Activated effector memory CD4-positive, alpha-beta T cell treated with Interleukin-2 at 50 U/mL for 16 hours (primary cell): ENCODE measurements at places on chromosomes 1 and 21.

DNA sequence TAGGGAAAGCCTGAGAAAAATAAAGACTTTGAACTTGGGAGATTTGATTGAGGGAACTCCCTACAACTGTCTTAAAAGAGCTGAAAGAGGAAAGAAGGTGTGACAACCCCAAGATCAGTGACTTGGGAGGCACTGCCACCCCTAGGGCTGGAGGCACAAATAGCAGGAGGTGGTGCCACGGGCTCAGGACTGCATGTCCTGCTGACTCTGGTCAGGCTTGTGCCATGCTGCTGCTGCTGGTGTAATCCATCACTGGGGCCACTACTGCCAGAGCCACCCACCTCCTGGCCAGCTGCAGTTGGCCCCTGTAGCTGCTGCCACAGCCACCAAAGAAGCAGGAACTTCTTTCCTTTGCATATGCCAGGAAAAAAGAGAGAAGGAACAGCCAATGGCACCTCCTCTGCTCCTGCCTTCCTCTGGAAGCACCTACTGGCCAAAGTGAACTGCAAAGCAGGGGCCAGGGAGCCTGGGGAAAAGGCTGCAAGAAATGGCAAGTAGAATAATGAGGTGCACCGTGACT is 730.3 kb downstream of the PTPRU start:
- DNase-seq = no peak

DNA sequence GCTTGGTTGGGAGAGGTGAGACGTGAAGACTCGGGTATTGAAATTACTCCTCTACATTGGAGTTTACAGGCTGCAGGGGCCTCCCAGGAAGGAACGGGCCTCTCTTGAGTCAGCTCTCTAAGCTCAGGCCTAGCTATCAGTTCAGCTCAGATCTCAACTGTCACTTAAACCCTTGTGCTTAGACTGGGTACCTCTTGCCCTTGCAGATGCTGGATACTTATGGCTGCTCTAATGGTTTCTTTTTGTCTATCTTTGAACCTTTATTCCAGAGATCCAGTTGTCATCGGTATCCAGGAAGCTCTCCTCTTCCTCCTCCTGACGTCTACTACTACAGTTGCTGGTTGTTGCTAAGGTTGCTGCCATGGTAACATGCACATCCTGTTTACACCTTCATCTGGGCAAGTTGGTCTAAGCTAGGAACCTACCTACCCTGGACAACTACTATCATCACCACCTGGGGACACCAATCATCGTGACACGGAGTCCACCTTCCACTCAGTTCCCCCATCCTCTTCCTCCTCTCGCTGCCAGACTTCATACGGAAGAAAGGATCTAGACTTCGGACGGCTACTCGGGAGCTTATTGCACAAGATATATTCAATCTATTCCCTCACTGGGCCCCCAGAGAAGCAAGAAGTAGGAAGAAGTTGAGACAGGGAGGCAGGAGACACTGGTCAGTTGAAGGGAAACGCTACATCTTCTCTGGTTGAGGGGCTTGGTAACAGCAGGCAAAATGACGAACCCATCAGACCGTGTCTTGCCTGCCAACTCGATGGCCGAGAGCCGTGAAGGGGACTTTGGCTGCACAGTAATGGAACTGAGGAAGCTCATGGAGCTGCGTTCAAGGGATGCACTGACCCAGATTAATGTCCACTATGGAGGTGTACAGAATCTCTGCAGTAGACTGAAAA is 56.1 kb downstream of the ATP2B4 start:
- peak; percentile 34 for DNase-seq

- no peak for DNase-seq
Measured at GRCh38 chr1:105137543-105138457, 1388.1 kb downstream of the AMY1C start.

GRCh38 chr1:25765136-25765922 is 34.7 kb upstream of the SELENON start:
- no peak for DNase-seq

GRCh38 chr1:6358757-6359201 is 34.8 kb downstream of the ACOT7 start:
- DNase-seq = peak; percentile 27

- peak; percentile 53 for DNase-seq
Measured at GRCh38 chr1:40476924-40477677, at the start of gene ZFP69. ZFP69 (plus strand) TSS chr1:40477290; CDS start chr1:40479362, 2,072 bp downstream.

GRCh38 chr1:35461966-35462651 is 95.1 kb downstream of the KIAA0319L start:
- DNase-seq = no peak

DNA sequence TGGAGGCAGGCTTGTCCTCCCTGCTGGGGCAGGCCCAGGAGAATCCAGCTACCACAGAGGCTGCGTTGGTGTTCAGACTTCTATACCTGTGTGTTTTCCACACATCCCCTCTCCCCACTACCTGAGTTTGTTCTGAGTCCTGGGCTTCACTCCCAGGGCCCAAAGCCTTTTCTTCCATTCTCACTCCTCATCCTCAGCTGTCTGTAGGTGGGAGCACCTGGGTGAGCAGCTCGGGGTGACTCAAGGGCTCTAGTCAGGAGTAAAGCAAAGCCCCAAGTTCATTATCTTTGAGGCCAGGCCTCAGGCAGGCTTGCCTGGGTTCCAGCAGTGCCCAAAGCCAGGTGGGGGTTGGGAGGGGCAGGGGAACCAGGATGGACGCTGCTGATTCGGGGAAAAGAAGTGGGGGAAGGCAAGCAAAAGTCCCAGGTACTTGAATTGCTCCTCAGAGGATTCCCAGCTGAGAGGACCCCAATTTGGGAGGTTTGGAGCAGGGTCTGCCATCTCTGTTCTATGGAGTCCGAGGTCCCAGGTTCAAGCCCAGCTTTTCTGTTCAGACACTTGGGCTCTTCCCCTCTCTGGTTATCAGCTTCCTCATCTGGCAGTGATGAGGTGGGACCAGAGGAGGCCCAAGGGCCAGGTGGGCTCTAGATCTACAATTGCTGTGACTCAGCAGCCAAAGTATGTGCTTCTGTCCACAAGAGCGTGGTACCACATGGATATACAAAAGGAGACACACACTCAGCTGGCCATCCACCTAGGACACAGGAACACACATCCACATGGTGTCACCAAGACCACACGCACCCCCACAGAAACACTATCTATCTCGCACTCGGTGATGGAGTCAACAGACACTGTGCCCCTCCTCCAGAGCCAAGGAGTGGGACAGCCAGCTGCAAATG is 5.8 kb upstream of the PTPN7 start:
- no peak for DNase-seq

GRCh38 chr1:10877894-10878293 is 81.4 kb upstream of the CASZ1 start:
- DNase-seq = no peak

DNA sequence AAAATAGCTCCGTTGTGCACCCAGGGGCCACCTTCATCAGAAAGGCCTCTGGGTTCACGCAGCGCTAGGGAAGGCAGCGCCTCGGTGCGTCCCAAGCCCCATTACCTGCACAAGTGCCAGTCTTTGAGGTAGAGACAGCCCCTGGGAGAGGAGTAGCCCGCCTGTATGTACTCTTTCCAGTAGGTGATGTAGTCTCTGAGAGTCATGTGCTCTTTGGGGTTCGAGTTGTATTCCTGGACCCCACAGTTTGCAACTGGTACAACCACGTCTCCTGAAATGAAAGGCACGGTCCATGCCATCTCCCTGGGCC is 601 bp downstream of the JMJD4 start:
- DNase-seq = no peak

DNA sequence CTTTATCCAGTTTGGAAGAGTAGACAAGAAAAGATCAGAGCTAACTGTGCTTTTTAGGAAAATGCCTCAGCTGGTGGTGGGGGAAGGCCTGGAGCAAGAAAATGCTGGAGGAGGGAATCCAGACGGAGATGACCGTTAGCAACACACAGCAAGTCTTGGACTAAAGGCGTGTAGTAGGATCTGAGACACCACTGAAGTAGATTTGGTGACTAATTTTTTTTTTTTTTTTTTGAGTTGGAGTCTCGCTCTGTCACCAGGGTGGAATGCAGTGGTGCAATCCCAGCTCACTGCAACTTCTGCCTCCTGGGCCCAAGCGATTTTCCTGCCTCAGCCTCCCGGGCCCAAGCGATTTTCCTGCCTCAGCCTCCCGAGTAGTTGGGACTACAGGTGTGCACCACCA is 41.2 kb downstream of the LPAR3 start:
- no peak for DNase-seq

GRCh38 chr1:228226141-228226874 is 18.5 kb downstream of the OBSCN start:
- no peak for DNase-seq

DNA sequence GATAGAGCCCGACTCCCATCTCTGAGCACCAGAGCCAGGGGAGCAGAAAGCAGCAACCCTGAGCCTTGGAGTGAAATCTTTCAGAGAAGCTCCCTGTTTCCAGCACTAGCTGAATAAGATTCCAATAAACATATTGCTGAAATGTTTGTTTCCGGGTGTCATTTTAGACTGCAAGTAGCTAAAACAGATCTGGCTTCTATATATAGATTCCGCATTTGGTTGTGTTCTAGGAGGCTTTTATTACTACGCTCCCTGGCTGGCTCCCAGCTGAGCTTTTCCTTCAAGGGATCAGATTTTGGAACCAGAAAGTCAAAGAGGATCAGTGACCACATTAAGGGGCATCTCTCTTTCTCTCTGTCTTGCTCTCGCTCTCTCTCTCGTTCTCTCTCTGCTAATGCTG is 88.2 kb downstream of the PAPPA2 start:
- DNase-seq = no peak

DNA sequence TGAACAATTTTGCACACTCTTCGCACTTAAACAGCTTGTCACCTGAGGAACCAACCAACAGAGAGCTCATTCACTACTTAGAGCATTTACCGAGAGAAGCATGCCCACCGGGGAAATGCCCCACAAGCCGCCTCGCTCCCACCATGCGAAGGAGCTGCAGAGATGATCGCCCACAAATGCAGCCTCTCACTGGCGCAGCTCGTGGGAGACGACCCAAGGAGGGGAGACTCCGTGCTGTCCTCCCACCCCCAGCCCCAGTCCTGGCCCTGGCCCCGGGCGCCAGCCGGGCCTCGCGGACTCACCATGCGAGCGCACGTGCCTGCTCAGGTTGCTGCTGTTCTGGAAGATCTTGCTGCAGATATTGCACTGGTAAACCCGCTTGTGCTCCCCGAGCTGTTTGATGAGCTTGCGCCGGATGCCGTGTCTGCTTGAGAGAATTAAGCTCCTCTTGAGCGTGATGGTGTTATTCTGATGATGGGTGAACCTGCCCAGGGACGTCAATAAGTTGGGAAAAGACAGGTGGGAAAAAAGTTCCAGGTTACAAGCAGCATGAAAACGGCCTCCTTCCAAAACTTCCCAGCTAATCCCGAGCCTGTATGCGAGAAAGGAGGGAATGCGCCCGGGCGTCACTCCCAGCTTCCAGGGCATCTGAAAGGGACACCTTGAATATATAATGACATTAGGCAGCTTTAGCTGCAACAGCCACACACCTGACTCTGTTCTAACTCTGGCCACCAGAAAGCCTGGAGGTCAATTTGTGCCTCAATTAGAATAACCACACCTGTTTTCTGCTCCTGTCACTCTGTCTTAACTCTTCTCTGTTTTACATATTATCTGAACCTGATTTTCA is 42.8 kb downstream of the PRDM15 start:
- DNase-seq = no peak

DNA sequence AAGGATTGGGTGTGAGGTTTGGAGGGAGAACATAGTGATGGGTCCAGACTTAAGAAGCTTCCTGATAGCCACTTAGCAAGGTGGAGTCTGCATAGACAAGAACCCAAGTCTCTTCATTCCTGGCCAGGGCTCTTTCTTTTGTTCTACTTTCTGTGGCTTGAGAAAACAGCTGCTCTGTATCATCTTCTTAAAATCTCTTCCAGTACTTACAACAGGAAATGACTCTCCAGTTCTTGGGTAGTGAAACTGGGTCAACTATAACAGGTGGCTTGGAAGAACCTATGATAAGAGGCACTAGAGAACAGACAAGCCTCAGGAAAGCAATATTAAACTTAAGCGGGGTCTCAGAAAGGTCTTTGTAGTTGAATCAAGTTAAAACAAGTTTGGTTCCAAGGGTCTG is 148.1 kb upstream of the USP24 start:
- no peak for DNase-seq

- DNase-seq = no peak
Measured at GRCh38 chr1:94542088-94542870, 720 bp upstream of the F3 start.
